ENCODE measurements at places on chromosomes 2 and 18.
A peak's percentile ranks its signal among the peaks of the same experiment; 100 is the strongest.

DNA sequence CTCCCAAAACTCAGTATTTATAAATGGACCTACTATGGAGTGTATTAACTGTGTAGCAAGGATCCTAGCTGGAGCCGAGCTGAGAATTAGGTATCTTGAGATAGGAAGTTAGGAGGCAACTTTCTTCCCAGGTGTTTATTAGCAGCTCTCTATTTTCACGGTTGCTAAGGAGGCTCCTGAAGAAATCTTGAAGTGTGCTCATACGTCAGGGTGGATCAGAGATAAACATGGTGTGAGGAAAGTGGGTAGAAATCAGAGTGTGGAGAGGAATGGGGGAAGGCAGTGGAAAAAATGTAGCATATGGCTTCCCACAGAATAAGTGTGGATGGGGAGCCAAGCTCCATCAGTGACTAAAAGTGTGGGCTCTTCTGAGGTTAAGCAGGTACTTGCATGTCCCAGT, 104.3 kb downstream of the ABCA12 start:
- no peaks in the 10 kb centered on the region for H3K27me3 ChIP-seq
- no peaks in the 10 kb centered on the region for H3K36me3 ChIP-seq
- H3K27ac ChIP-seq = no peak overlapping the region
- DNase-seq = no peak
- H3K4me1 ChIP-seq = no peaks in the 10 kb centered on the region
- no peak overlapping the region for H3K4me3 ChIP-seq

DNA sequence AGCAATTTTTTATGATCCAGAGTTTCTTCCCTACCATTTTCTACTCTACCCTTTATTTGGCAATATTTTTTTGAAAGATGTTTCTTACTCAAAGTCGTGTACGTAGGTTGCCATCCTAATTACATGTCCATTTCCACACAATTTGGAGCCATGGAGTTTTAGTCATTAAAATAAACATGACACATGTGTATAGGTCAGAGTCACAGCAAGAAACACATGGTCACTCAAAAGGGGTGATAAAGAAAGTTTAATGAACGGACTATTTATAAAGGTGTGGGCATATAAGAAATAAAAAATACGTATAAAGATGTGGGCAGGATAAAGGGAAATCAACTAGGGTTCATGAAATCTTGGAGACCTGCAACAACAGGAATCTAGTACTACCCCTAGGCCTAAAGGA, 138.9 kb downstream of the SLC4A10 start:
- no peaks in the 10 kb centered on the region for H3K4me1 ChIP-seq
- H3K36me3 ChIP-seq = no peaks in the 10 kb centered on the region
- H3K27ac ChIP-seq = no peak overlapping the region

- H3K27me3 ChIP-seq = no peaks in the 10 kb centered on the region
- DNase-seq = no peak
- no peak overlapping the region for H3K4me3 ChIP-seq
These were observed 46.5 kb downstream of the RAB10 start for GRCh38 chr2:26080356-26080755.

GRCh38 chr2:239274391-239275043, 126.3 kb downstream of the HDAC4 start:
- H3K4me3 ChIP-seq = peak overlapping the region; percentile 61
- H3K27me3 ChIP-seq = no peaks in the 10 kb centered on the region
- no peaks in the 10 kb centered on the region for H3K36me3 ChIP-seq
- peaks cover 42% of the 10 kb centered on the region for H3K4me1 ChIP-seq
- H3K27ac ChIP-seq = peak overlapping the region; percentile 51

DNA sequence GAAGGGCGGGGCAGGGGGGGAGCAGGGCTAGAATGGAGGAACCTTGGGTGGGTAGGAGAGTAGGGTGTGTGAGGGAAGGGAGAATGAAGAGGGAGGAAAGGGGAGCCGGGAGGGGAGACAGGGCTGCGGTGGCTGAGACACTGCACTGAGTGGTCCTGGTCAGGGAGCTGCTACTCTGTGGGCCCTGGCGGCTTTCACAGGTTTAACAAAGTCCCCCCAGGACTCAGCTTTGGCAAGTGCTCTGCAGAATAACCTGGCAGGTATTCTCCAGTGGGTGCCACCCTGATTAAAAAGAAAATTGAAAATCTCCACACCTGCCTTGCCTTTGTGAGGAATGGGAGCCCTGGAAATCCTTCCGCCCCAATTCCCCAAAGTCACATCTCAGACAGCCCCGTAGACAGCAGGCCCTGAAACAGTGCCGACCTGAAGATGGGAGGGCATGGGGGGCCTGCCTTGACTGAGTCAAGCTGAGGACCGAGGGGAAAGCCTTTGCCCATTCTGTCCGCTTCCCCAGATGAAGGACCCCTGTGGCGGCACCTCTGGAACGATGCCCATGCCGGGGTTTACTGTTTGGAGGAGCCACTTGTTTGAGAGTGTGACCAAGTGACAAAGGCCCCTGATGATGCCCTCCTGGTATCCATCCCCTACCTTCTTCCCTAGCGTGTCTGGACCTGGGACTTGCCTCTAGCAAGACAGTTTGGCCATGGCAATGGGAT, 43.6 kb upstream of the OTOS start:
- H3K36me3 ChIP-seq = no peaks in the 10 kb centered on the region
- H3K4me3 ChIP-seq = no peak overlapping the region
- H3K4me1 ChIP-seq = no peaks in the 10 kb centered on the region
- H3K27ac ChIP-seq = no peak overlapping the region
- DNase-seq = no peak

DNA sequence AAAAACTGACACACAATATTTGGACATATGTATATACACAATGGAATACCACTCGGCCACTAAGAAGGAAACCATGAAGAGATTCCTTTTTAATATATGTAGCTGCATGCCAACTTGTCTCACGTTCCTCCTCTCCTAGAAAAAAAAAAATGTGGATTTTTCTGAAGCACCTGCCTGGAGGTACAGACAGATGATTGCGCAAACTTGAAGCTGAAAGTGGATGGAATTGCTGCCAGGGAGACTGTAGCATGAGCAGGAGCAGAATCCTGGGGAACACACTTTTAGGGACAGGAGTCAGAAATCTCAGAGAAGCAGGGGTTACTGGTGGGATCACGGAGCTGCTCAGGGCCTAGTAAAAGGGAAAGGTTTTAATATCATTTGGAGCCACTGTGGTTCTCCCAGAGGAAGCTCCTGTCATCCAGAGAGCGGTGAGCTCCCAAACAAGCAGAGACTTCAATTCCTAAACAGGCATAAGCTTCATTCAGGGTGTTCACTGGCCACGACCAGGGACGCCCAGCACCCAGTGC, 640 bp upstream of the SPR start:
- H3K4me3 ChIP-seq = peak overlapping the region; percentile 82
- DNase-seq = no peak
- no peaks in the 10 kb centered on the region for H3K36me3 ChIP-seq
- H3K4me1 ChIP-seq = peaks cover 11% of the 10 kb centered on the region

GRCh38 chr2:73112026-73112912, 479 bp downstream of the RAB11FIP5 start:
- no peaks in the 10 kb centered on the region for H3K36me3 ChIP-seq
- H3K27me3 ChIP-seq = no peaks in the 10 kb centered on the region
- peaks cover 42% of the 10 kb centered on the region for H3K4me1 ChIP-seq
- H3K27ac ChIP-seq = peak overlapping the region; percentile 89
- H3K4me3 ChIP-seq = peak overlapping the region; percentile 95

DNA sequence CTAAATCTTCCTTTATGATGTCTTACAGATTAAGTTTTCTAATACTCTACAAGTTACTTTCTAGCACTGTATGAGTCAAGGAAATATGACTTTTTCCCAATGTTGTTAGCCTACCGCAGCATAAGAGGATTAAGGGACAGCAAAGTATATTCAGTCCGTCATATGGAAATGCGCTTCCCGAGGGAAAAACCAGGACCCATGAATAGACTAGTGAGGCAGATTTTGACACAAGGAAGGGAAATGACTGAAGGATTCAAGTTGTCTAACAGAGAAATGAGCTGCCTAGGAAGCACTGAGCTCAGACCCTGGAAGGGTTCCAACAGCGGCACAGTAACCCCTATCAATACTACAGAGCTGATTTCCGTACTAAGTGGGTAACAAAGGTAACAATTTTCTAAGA, 12.0 kb downstream of the SEPTIN10 start:
- no peak overlapping the region for H3K4me3 ChIP-seq
- DNase-seq = no peak
- no peaks in the 10 kb centered on the region for H3K27me3 ChIP-seq
- H3K36me3 ChIP-seq = no peaks in the 10 kb centered on the region
- no peak overlapping the region for H3K27ac ChIP-seq

DNA sequence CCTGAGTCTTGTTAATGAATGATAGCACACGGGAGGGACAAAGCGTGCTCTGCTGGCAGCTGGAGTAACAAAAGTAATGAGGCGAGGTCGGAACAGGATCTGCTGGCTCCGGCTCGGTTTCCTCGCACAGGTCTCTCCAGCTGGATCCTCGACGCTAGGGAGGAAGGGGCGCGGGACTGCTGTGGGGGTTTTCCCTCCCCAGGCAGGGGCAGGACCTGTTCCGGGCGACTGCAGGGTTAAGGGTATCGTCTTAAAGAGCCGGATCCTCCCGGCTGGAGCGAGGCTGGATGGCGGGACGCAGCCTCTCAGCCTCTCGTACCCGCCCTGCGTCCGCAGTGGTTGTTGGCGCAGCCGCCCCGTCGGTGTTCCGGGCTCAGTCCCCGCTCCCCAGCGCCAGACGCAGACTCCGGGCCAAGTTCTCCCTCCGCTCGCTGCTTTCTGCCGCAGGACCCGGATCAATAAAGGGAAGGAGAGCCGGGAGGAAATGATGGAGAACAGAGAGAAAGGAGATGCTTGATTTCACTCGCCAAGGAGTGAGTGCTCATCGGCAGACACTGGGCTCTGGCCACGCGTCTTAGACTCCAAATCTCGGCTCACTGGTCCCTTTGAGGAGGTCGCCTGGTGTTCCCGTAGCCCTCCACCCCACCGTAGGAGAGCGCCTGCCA, 1.1 kb upstream of the LIPG start:
- no peak overlapping the region for H3K27ac ChIP-seq
- H3K27me3 ChIP-seq = no peaks in the 10 kb centered on the region
- peaks cover 6% of the 10 kb centered on the region for H3K4me1 ChIP-seq
- peak overlapping the region; percentile 68 for H3K4me3 ChIP-seq
- H3K36me3 ChIP-seq = no peaks in the 10 kb centered on the region
- DNase-seq = no peak

Measured in thoracic aorta (tissue), 2 donors.